Mucosa of descending colon (tissue), 3 donors: ENCODE measurements at places on chromosomes 6 and 20.

DNA sequence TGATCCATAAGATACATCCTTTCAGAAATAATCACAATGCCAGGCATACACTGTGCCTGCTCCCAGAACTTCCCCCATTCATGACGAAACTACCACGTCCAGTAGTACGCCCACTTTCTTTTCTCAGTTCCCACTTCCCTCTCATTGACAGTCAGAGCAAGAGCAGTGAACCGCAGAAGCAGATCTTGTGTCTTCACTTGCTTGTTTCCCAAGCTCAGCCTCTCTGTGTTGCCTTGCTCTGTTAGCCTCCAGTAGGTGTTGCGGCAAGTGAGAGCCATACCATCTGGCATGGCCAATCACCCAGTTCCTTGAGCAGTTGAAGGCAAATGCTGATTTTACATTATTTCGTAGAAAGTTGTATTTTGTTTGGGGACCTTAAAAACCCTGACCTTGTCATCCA, 11.7 kb downstream of the UST start:
- DNase-seq: no peak

DNA sequence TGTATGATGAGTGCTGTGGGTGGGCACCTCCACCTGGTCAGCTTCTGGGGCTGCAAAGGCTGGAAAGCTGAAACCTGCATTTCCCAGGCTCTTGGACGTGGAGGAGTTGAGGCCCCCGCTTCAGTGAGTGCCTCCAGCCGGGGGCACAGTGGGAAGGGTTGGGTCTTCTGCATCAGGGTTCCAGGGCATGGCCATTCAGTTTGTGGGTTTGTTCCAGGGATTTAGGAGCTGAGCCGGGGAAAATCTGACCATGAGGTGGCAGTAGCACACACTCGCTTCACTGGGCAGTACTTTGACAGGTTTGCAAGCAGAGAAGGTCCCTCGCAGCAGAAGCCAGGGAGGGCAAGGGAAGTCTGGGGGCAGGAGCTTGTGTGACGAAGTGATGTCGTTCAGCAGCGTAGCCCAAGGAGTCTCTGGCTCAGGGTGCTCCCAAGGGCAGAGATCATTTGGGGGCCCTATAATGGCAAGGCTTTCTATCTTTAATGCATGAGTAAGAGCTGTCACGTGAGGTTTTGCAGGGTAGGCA, 69.5 kb upstream of the SULF2 start:
- peak; percentile 42 for DNase-seq

GRCh38 chr20:25574411-25574810, 10.9 kb downstream of the NINL start:
- DNase-seq: no peak

DNA sequence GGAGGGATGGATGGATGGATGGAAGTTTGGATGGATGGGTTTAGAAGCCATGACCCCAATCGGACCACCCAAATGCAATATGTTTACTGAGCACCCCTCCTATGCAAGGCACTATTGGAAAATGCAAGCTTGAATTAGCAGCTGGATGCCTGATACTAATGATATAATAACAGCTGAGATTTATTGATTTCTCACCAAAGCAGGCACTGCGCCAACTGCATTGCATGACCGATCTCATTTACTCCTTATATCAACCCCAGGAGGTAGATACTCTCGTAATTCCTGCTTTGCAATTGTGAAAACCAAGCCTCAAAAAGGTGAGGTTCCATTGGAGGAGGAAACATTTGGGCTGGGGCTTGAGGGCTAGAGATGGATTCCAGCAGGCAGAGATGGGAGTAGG, 89.7 kb downstream of the KCNB1 start:
- no peak for DNase-seq
